ENCODE measurements at places on chromosomes 5 and 9.

DNA sequence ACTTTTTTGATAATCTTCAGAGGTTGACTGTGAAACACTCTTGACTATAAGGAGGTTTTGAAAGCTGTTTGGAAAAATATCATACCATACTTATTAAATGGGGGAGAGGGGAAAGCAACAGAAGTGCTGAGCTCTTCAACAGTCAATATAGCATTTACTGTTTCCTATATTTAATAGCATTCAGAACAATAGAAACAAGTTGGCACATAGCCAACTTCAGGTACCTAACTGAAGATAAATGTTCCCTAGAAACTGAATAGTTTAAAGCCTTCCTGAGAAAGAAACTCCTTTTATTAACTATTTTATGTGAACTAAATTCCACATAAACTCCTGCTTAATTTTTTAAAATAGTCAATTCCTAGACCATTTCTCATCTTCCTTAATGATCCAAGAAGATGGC, 26.3 kb downstream of the SLC31A1 start:
- no peak for DNase-seq

GRCh38 chr9:130072515-130073235, 19.0 kb downstream of the GPR107 start:
- DNase-seq: no peak

DNA sequence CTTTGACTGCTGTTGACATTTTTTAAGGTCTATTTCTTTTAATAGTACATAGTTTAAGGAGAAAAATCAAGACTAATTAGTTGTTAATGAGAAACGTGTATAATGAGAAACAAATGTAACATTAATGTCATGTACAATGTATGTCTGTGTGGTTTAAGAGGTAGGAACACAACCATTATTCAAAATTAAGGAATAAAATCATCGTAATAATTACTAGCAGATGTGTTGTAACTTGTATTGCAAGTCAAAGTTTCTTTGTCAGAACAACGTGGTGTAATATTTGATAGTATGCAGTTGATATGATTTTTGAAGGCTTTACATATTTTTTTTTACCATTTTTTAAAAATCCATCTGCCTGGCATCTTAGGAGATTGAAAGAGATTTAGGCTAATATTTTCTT, 120.2 kb upstream of the ARRDC3 start:
- DNase-seq: no peak

- DNase-seq: no peak
Measured at GRCh38 chr5:78961743-78962142, 23.4 kb downstream of the ARSB start.

DNA sequence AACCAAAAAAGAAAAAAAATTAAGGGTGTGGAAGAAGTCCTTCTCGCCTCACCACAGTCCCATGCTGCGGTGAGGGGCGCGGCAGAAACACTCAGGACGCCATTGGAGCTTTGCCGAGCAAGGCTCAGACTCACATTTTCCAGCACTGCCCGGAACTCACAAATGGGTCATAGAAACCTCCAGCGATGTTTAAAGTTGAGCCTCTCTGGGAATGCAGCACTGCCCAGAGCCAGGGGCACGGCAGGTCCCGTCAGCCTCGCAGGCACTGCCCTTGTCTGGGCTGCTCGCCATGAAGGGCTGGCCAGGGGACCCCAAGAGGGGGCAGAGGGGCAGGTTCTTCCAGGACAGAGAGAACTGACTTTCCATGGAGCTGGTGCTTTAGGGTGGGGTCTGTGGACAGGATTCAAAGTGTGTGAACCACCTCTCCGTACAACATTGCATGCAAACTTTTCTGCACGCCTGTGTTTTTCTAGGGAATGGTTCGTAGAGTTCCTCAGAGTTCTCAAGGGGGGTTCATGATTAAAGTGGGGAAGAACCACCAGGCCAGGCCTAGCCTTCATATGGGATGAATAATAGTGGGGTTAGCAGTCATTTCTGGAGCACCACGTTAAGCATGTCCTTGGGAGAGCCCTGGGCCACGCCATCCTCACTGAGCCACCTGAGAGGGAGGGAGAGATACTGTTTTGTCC, 38.4 kb downstream of the PRRX2 start:
- no peak for DNase-seq

- DNase-seq: no peak
Measured at GRCh38 chr9:116411506-116411905, 257.9 kb downstream of the PAPPA start.

DNA sequence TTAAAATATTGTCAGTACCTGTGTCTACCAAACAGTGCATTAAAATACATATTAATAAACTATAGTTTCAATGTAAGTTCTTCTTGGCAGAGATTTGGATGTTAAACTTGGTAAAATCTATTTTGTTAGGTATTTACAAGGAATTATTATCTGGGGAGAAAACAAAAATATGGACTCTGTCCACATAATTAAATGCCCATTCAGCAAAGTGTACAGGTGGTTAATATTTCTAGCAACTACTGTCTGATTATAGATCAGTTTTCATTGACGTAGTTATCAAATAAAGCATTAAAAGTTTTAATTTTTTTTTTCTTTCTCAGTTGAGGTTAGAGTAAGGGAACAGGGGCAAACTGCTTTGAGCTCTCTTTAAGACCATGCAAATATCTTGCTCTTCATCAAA, 88.9 kb downstream of the NNT start:
- no peak for DNase-seq

GRCh38 chr5:85453026-85453349, 1068.3 kb upstream of the EDIL3 start:
- DNase-seq: no peak

DNA sequence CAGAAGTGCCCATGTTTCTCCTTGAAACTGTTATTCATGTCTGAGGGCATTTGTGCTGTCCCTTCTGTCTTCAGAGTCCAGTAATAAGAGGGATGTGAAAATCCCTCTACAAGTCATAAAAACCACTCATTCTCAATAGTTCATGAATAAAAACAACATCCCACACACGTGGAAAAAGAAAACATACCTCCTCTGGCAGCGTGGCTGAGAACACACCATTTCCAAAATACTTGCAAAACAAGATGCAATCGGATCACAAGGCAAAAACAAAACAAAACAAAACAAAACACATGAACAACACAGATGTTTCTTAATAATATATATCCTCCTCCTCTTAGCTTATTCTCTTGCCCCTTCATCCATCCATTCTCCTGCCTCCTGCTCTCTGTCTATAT, 71.0 kb upstream of the EQTN start:
- DNase-seq: no peak

GRCh38 chr5:171537070-171537849, 117.8 kb downstream of the FGF18 start:
- no peak for DNase-seq

- DNase-seq: no peak
Measured at GRCh38 chr9:20309124-20309523, 313.2 kb downstream of the MLLT3 start.

DNA sequence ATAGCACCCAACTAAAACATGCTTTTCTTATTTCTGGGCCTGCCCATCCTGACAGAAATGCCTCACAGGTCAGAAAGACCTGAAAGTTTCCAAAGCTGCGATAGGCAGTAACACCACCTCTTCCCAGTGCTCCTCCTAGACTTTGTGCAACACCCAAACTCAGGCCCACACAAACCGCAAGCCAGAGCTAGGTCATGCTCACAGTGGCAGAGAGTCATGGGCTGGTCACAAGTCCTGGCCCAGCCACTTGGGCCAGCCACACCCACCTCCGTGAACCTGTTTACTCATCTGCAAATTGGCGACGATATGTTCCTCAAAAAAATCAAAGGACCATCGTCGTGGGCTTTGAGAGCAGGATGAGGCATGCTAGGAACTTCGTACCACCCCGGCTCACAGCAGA, 44.0 kb upstream of the SLC25A51 start:
- no peak for DNase-seq

GRCh38 chr5:109387408-109387974, 22.3 kb downstream of the PJA2 start:
- no peak for DNase-seq

DNA sequence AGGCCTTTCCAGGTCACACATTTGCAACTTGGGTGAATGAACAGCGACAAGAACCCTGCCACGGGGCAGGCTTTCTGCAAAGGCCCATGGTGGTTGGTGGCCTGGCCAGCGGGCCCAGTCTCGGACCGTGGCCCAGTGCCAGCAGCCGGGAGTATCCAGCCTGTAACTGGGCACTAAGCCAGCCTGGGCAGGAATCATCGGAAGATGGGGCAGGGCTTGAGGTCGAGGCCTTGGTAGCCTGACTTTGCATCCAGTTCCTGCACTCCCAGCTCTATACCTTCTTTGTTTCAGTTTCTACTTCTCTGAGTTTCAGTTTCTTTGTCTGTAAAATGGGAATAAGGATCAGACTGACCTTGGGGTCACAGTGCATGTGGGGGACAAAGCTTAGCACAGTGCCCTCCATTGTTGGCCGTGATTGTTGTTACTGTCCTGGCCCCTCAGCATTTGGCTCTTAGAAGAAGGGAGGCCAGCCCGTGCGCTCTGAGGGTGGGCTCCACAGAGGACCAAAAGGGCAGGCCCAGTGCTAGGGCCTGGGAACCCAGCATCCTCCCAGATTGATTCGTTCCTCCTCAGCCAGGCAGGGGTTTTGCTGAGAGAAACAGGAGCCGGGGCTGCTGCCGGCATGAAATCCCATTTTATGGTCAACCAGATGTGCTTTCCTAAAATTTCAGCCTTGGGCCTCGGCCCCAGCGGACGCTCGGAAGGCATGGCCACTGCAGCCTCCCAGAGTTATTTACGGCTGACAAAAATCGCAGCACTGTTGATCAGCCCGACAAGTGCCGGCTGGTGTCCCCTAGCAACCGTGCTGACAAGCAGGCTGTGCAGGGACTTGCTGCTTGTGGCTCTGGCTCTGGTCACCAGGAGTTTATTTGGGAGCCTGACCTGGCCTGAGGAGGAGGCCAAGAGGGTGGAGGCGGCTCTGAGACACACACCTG, 43.6 kb downstream of the JADE2 start:
- no peak for DNase-seq

DNA sequence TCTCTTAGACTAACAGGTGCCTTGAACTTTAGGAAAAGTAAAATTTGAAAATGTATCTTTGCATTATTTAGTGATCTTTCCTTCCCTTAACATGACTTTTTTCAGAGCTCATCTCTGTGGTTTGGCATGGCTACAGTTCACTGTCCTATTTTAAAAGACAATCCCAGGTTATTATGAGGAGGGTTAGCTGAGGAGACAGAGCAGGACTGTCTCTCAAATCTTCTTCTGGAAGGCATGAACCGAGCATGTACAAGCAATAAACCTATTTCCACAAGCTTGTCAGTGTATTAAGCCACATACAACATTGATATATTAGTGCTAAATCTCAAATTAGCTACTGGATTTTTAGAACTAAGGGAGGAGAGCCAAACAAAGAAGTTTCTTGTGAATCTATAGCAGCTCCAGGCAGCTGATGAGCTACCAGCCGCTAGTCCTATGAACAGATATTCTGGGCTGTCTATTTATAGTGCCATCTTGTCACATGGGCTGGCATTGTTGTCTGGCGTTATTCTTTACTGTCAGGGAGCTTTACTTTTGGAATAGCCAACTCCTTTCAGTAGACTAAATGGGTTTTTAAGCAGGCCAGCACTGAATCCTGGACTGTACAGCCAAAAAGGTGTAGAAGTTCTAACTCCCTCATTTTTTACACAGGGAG, 171.2 kb upstream of the ACTBL2 start:
- DNase-seq: no peak

DNA sequence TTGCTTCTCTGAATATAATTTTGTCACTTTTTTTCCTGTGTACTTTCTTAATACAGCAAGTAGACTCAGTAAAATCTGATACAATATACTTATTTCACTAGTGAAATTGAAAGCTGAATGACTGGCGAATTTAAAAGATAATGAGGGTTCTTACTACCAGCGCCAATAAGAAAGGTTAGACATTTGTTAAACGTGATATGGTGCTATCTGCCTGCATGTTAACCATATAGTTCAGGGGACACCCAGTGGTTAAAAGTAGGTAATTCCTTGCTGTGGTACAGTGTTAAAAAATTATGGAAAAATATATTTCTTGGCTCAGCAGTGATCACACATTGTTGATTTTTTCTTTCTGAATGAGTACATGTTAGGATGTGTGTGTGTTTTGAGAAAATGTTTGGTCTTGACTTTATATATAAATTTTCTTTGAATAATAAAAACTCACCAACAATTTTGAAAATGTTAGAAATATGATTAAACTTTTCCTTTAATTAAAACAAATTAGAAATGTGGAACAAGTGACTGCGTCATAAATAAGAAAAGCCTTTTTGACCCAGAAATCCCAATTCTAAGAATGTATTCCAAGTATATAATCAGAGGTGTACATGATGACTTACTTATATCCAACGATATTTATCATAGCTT, 25.8 kb downstream of the CAST start:
- DNase-seq: no peak

DNA sequence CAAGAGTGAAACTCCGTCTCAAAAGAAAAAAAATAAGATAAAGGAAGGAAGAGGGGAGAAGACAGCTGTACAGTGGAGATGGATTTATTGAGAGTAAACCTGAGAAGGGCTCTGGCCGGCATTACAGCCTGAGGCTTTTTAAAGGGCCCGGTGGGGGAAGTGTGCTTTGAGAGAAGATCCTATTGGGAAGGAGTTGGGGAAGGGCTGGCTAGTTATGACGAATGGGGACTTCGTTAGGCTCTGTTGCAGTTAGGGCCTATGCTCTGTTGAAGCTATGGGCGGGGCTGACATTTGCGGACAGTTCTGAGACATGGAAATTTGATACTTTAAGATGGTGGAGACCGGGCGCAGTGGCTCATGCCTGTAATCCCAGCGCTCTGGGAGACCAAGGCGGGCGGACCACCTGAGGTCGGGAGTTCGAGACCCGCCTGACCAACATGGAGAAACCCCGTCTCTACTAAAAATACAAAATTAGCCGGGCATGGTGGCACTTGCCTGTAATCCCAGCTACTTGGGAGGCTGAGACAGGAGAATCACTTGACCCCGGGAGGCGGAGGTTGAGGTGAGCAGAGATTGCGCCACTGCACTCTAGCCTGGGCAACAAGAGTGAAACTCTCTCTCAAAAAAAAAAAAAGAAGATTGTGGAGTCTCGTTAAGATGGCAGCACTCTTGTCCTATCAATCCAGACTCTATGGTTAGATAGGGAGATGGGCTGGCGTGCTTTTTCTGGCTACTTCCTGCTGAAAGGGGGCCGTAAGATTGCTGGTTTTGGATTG, 33.2 kb downstream of the C9orf50 start:
- DNase-seq: no peak

DNA sequence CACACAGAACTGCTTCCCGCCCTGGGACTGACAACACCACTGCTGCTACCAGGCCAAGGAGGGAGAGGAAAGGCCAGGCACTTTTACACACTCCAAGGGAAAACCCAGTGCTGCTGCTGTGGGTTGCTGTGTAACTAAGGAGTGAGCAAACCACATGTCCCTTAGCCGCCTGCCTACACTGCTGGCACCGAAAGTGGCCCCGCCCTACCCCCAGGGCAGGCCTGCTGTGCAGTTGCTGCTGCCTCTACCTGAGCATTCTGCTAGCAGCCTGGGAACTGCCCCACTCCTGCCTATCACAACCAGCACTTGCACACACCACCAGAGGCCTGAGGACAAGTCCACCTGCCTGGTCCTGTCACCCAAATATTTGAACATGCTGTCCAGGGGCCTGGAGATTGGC, 740.9 kb downstream of the DTWD2 start:
- DNase-seq: no peak
